ENCODE measurements at places on chromosomes 3 and 15.

GRCh38 chr3:140568842-140569520 is 108.9 kb upstream of the TRIM42 start:
- DNase-seq: no peak

DNA sequence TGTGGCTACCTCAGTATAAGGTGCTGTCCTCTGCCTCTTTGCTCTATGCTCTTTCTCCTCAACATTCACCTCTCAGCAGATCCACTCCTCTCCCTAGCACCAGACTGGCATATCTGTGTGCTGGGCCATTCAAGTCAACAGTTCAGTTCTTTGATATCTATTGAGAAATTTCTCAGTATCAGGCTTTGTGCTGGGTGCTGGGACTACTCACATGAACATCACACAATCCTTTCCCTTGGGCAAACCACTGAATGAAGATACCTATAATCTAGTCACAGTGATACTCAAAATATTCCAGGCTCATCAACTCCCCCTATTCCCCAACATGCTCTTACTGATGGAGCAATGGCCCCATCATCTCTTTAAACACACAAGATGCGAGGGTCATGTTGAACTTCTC is 120.8 kb downstream of the RPL22L1 start:
- DNase-seq: no peak

DNA sequence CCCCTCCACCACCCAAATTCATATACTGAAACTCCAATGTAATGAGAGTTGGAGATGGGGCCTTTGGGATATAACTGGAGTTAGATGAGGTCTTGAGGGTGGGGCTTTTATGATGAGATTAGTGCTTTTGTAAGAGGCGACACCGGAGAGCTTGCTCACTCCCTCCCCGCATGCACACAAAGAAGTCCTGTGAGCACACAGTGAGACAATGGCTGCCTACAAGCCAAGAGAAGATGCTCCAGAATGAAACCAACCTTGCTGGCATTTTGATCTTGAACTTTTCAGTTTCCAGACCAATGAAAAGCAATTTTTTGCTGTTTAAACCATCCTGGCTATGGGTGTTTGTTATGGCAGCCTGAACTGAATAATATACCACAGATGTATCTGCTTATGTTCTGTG is 109.0 kb downstream of the SAMMSON start:
- no peak for DNase-seq

DNA sequence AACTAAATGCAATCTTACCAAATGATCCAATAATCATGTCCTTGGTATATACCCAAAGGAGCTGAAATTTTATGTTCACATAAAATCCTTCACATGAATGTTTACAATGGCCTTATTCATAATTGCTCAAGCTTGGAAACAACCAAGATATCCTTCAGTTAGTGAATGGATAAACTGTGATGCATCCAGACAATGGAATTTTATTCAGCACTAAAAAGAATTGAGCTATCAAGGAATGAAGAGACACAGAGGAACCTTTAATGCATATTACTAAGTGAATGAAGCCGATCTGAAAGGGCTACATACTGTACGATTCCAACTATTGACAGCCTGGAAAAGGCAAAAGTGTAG is 168.4 kb downstream of the PDE8A start:
- DNase-seq: no peak

DNA sequence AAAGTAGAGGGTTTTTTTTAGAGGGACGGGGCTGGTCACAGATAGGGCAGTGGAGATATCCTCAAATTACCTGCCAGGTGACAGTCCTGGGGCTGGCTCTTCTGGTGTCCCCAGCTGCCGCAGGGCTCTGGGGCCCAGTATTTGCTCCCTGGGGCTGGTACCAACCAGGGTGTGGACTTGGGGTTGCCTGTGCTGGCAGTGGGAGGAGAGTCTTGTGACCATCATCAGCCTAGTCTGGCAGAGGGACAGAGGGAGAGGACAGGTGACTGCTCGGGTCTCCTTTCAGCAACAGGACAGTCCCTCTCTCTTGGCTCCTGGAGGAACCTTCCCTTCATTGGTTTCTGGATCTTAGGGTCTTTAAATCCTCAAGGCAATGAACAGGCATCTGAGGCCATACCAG is 7.9 kb upstream of the RPP14 start:
- no peak for DNase-seq

DNA sequence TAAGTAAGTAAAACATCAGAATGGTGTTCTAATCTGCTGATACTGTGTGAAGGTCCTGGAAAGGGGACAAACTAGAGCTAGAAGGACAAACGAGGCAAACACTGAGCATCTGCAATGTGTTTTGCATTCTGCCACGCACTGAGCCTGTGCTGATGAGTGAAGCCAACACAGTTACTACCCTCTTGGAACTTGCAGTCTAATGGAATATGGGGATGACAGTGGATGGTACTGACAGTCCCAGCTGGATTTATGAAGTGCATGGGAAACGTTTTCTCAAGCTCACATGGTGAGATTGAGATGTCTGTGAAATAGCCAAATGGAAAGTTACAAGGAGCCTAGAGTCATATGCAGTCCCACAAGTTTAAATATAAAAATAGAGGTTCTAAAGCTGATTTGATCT is 86.6 kb downstream of the FOXB1 start:
- no peak for DNase-seq

DNA sequence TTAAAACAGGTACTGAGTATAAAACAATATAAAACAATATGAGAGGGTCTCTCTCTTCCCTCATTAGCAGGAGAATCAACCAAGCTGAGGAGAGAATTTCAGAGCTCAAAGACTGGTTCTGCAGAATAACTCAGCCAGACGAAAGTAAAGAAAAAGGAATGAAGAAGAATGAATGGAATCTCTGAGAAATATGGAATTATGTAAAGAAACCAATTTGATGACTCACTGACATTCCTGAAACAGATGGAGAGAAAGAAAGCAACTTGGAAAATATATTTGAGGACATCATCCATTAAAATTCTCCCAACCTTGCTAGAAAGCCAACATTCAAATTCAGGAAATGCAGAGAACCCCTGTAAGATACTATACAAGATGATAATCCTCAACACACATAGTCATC is 630.9 kb downstream of the PYDC2 start:
- DNase-seq: no peak

GRCh38 chr3:47024932-47025331 is 45.5 kb downstream of the NBEAL2 start:
- DNase-seq: no peak

DNA sequence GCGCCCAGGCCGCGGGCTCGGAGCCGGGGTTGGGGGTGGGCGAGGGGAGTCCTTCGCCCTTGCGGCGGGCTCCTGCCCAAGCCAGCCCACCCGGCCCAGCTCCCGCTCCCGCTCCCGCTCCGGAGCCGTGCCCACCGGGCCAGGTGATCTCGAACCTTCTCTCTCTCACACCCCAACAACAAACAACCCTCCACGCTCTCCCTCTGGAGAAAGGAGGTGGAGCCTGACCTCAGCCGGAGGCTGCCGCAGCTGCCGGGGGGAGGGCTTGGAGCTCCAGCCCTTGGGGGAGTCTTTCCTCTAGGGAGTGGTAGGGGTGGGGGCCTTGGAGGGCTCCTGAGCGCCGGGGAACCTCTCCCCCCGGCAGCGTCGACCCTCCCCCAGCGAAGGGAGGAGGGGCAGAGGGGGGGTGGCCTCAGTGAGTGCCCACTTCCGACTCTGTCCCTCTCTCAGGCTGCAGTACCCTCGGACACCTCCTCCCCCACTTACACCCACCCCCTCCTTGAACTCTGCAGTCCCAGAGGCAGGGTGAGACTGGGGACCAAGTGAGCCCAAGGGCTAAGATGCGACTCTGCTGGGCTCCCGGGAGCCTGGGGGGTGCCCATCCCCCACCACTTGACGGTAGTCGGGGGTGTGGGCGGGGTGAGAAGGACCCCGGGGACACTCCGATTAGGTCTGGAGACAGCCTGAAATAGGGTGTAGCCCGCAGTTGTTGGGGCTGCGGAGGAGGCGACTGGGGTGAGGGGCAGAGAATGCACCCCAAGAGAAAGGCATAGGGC is 4.4 kb upstream of the BAHD1 start:
- no peak for DNase-seq

GRCh38 chr3:49807431-49808114 is 4.5 kb downstream of the INKA1 start:
- no peak for DNase-seq

DNA sequence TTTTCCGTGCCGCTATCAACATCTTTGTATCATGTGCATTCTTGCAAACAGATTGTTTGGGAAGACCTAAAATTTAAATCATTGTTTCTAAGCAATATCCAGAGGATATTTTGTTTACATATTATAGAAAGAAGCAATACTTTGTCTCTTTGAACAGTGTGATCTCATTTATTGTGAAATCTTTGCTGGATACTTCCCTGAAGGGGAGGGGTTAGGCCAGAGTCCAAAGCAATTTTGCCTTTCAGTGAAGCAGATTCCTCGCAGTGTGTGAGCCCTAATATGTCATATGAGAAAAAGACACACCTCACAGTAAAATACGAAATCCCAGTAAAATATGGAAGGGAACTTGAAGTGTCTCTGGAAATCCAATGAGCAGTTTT is 158.7 kb upstream of the SLCO3A1 start:
- no peak for DNase-seq

- DNase-seq: no peak
Measured at GRCh38 chr3:10108091-10108490, at the start of gene FANCD2OS. FANCD2OS (minus strand) TSS chr3:10108255; CDS start chr3:10104774, 3,481 bp downstream.

DNA sequence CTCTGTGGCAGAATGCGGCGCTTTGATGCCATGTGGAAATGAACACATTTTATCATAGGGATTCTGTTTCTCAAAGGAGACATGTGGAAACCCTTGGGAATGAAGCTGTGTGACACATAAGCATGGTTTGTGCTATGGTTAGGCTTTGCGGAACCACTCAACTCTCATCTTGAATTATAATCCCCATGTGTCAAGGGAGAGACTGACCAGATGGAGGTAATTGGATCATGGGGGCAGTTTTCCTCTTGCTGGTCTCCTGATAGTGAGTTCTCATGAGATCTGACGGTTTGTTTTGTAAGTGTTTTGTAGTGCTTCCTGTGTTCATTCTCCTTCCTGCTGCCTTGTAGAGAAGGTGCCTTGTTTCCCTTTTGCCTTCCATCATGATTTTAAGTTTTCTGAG is 1109.2 kb upstream of the ALCAM start:
- no peak for DNase-seq

- no peak for DNase-seq
Measured at GRCh38 chr3:59254433-59254832, 204.6 kb upstream of the CFAP20DC start.

DNA sequence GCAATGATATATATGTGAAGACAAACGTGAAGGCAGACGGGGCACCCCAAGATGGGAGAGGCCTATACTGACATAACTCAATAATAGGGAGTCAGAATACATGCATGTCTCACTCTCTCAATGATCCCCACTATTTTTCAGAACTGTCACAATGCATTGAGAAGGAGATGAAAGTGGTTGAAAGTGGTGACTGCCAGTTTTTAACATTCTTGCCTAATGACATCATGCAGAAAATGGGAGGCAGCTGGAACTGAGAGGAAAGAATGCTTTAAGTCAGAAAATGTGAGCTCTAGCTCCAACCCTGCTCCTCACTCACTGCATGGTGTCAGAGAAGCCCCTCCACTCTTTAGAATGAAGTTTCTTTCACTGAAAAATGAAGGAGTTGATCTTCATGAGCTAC is 55.3 kb upstream of the P2RY1 start:
- DNase-seq: no peak

GRCh38 chr15:65626856-65627255 is 5.1 kb downstream of the SLC24A1 start:
- no peak for DNase-seq

DNA sequence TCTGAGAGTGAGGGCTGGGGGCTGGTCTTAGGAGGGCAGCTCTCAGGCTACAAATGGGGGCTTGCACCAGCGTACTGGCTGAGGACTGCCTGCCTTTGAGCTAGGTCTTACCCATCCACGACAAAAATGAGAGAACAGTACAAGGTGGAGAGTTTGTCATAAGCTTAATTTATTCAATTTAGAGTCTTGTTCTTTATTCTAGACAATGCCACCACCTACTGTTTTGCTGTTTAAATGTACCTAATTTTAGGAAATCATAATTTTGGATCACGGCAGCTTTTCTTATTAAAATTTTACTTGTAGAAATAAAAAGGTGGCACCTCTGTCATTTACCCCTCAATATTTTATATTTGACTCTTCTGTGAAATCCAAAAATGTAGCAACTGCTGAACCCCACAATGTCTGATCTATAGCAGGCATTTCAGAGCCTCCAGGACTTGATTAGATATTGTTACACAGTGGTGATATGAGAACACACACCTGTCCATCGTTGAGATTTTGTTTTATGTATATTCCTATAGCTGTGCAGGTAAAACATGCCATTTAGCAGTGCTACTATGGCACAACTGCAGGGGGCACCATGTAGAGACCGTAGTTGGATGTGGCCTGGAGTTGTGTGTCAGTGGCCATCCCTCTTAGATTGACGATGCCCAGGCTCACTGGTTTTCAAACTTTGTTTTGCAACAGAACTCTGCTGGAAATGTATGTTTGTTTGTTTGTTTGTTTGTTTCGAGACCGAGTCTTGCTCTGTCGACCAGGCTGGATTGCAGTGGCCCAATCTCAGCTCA is 88.6 kb downstream of the SLCO3A1 start:
- no peak for DNase-seq

GRCh38 chr15:84917452-84917851 is 33.0 kb downstream of the SLC28A1 start:
- no peak for DNase-seq

- DNase-seq: no peak
Measured at GRCh38 chr3:30504939-30505338, 101.5 kb upstream of the TGFBR2 start.

- no peak for DNase-seq
Measured at GRCh38 chr3:11692532-11692813, 48.8 kb upstream of the VGLL4 start.

GRCh38 chr3:173502983-173503568 is 105.5 kb downstream of the NLGN1 start:
- no peak for DNase-seq

DNA sequence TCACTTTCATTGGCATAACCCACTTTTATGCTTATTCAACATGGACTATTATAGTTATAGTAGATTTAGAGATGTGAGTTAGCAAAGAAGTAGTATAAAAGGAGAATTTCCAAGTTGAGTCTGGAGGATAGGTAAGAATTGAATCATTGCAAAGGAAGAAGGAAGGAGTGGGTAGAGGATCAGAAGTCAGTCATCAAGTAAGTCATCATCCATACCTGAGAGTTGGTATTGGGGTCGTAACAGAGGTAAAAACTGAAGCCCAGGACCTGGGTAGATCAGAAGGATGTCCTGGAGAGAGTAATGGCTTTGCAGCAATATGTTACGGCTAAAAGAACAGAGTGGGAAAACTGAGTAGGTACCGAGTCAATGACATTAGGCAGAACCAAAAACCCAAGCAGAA is 265.7 kb downstream of the SUCLG2 start:
- DNase-seq: no peak

- DNase-seq: peak; percentile 26
Measured at GRCh38 chr15:57927091-57927631, 138.3 kb downstream of the ALDH1A2 start.

- no peak for DNase-seq
Measured at GRCh38 chr15:43168192-43169107, 16.8 kb upstream of the CCNDBP1 start.
